ENCODE measurements at places on chromosomes 2 and 18.

DNA sequence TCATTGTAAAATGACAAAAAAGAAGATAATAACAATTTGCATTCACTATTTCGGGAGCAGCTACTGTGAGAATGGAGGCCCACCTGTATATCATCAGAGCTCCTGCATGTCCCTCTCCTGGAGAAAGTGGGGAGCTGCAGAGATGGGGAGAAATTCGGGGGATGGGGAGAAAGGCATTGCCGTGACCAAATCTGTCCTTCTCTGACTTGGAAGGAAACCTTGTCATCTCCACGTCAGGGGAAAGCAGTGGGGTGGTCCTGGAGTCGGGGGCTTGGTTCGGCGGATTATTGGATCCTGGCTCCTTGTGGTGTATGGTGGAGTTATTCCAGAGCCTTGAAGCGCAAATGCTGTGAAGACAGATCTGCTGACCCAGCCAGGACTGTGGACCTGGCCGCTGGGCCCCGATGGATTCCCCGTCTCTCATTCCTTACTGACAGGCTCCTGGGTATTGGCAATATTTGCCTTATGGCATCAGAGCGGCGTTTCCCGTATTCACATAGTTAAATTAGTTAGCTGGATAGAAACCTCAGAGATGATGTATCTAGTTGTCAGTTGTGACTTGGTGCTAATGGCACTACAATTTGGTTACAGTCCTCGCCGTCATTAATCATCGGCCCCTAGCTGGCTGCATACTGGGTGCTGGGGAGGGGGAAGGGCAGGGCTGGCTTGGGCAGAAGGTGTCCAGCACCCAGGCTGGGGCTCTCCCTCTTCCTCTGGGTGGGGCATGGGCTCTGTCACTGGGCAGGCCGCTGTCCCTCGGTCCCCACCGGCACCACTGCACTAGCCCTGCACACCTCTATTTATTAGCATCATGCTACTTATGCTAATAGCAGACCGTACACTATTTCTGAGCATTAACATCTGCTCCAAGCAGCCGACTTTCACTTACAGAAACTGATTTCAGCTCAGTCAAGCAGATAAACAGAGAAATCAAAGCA, 31.7 kb downstream of the CELF4 start:
- no peak for DNase-seq

- DNase-seq, result no peak
These were observed 147.1 kb downstream of the WDSUB1 start for GRCh38 chr2:159139216-159139933.

DNA sequence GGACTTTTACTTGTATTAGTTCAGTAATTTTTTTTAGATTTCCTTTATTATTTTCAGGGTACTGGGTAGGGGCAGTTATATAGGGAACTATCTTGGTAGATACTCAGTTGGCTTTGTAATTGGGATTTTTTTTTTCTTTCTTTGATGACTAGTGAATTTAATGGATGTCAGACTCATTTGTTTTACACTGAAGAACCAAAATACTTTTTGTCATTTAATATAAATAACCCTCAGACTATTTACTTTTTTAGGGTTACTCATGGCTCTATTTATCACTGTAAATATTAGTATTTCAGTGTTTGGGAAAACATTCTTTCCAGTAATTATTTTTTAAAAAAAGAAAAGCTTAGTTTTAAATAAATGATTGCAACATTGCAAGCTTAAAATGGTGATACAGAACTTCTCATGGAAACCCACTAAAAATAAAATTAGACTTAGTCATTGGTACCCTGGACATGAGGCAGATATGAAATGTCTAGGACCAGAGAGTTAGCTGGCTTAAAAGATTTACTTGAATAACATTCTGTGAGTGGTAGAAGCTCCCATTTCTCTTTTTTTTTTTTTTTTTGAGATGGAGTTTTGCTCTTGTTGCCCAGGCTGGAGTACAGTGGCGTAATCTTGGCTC, 74.4 kb upstream of the CYP20A1 start:
- no peak for DNase-seq

DNA sequence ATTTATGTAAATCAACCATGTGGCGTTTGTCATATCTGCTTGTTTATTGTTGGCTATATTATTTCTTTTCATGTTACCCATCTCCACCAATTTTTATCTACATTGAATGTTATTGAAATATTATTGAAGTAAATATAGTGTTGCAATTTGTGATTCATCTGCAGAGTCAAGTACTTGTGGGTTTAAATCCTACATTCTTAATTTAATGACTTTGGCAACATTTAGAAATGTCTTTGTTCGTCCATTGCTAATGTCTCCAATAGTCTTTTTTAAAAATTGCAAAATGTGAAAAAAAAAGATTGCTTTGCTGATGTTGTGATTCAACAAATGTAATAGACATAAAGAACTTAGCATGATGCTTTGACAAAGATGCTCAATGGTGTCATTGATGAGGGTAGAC, 1572.8 kb upstream of the PIK3C3 start:
- DNase-seq, result no peak

DNA sequence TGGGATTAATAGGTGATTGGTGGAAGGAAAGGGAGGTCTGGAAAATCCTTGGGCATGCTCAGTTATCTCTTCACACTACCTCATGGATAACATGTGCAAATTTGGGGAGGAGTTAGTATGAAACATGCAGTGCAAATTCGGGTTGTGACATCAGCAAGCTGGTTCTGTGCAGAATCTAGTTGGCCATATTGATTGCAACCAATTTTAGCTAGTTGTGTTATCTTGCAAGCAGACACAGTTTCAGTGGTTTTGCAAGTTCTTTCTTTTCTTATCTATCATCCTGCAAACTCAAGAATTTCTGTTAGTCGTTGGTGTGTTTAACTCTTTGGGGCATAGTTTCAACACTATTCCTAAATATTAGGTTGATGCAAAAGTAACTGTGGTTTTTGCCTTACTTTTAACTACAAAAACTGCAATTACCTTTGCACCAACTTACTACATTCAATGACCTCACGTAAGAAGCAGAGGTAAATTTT, 135.4 kb downstream of the PTH2R start:
- DNase-seq, result no peak

- DNase-seq, result no peak
These were observed 3.4 kb downstream of the SP9 start for GRCh38 chr2:174338147-174338605.

DNA sequence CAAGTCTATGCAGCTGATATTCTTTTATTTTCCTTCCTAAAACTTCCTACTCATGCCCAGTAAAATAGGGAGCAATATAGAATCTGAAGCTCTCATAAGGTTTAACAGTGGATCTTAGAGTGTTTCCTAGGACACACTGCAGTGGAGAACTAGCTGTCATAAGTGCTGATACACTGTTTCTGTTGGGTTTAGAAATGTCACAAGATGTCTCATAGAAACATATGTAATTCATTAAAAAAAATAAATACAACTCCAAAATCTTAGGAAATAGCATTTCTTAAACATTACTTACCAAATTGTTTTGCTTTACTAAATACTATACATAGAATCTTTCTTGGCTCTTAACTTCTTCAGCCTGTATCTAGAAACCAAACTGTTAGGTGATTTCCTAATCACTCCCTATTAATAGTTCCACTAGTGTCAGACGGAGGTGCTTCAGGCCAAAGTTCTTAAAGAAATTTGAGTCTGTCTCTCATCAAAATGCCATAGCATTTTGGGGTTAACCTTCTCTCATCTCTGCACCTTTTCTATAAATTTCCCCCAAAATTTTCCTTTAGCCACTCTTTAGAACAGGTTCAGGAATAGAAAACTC, 93.7 kb downstream of the CERKL start:
- no peak for DNase-seq

DNA sequence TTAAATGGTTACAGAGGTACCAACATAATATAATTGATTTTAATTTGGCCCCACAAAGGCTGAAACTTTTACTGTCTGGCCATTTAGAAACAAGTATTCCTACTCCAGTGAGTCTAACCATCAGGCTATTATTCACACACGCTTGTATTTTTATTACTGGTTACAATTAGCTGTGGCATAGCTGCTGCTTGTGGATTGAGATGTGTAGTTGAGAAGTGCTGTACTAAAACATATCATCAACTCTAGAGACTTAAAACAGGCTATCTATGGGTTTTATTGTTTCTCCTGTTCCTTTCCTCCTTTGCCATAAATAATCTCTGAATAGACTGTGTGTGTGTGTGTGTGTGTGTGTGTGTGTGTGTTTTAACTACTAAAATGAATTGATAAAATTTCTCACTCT, 530.2 kb downstream of the CCDC85A start:
- no peak for DNase-seq

DNA sequence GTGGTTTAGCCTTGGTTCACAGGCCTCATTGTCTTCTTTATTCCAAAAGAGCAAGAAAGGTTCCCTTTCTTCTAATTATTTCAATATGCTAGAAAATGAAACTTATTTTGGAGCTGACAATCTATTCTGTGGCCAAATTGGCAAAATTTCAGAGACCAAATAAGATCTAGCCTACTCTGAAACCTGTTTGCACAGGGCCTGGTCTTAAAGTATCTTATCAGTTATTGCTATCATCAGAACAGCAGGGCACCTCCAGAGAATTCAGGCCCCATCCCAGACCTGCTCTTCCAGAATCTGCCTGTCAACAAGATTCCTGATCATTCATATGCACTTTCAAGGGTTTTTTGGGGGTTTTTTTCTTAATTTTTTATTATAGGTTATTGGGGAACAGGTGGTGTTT, 198.7 kb downstream of the ANAPC1 start:
- DNase-seq, result no peak

DNA sequence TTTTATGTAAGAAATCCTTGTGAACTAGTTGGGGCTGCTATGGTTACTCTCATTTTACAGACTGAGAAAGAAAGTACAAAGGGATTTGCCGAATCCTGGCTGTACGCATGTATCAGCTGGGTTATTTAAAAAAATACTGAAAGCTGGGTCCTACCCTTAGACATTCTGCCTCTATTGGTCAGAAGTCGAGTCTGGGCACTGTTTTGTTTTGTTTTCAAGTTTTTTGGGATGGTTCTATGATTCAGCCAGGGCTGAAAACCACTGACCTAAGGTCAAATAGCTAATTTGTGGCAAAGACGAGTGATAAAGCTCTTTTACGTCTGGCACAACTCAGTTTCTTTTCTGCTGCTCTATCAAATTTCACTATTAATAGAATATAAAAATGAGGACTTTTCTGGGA, 5.9 kb upstream of the SLC8A1 start:
- no peak for DNase-seq

DNA sequence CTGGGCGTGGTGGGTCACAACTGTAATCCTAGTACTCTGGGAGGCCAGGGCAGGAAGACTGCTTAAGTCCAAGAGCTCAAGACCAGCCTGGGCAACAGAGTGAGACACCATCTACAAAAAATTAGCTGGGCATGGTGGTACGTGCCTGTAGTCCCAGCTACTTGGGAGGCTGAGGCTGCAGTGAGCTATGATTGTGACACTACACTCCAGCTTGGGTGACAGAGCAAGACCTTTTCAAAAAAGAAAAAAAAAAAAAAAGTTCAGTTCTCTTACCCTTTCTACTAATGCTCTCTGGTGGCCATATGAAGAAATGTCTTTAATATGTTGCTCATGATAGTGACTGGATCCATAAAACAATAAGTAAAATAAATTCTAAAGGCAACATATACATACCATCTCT, 14.9 kb downstream of the TYW5 start:
- DNase-seq, result no peak

DNA sequence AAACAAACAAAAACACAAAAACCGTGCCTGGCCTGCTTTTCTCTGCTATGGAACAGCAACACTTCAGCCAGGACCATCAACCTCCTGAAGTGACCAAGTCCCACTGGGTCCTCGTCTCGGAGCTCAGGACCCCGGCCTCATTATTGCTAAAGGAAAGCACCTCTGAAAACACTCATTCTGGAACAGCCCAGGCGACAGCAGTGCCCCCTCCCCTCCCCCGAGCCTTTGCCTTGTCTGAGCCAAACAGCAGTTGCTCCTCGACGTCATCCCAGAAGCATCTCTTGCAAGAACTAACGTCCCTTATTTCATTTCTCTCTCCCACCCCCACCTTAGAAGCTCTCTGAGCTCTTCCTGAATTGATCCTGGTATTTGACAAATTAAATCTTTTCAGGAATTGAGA, 27.4 kb downstream of the APCDD1 start:
- DNase-seq, result no peak

DNA sequence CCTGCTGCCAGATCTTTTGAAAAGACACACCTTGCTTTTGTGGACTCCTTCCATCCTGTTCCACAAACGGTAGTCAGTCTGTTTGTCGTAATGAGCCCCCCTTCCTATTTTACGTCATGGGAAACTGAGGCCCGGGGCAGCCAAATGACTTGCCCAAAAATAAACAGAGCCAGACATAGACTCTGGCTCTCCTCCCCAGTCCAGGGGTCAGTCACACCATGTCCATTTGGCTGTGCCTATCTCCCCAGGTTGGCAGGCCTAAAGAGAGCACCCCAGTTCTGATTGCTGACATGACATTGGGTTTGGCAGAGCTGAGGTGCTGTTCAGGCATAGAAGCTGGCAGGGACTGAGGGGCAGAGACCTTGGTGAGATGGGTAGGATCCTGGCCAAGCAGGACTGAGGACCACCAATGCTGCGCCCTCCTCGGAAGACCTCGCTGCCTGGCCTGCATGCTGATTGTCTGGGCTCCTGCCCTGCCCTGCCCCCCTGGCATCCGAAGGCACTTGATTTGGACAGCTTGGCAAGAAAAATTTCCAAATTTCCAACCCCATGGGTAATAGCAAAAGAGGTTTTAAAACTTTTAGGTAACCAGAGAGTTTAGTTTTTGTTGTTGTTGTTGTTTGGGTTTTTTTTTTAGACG, 335.4 kb downstream of the DYSF start:
- DNase-seq, result no peak

- DNase-seq, result no peak
These were observed 349.0 kb upstream of the TNP1 start for GRCh38 chr2:217208867-217209266.

DNA sequence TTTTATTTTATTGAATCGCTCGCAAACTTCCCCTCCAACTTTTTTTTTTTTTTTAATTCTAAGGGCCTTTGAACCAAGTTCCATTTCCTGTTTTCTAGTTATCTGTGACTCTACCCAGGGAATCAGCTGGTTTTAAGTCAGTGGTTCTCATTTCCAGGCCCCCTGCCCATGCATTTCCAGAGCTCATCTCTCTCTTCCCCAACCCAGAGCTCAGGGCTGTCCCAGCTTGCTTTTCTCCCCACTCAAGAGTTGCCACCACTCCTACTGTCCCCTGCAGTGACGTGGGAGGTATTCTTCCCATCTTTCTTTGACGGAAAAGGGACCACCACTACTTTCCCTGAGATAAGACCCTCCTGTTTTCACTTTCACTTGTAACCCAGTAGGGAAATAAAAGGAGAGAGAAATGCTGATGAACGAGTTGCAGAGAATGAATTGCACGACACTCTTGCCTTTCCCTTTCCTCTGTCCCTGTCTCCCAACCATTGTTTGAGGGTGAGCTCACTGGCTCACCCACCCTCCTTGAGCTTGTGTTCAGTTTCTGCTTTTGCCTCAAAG, 42.1 kb downstream of the TET3 start:
- no peak for DNase-seq

DNA sequence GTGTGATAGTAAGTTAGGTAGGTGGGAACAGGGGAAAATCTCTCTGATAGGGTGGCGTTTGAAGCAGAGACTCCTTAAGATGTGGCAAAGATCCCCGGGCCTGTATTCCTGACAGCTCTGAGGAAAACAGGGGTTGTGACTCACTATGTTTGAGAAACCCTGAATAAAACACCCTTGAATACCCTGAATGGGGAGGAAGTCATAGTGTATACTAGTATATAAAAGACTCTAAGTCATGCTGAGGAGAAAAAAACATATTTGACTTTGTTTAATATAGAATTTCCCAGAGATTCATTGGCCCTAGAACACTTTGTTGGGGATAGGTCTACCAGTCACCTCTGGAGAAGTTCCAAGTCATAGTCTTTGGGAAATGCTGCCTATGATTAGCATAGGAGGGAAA, 590.9 kb downstream of the IRS1 start:
- no peak for DNase-seq

Measured in left hindlimb (tissue), 1 donor.